ENCODE measurements at places on chromosomes 7 and 10.

GRCh38 chr7:38820571-38820970 lies 88.4 kb downstream of the VPS41 start:
- DNase-seq, result no peak

DNA sequence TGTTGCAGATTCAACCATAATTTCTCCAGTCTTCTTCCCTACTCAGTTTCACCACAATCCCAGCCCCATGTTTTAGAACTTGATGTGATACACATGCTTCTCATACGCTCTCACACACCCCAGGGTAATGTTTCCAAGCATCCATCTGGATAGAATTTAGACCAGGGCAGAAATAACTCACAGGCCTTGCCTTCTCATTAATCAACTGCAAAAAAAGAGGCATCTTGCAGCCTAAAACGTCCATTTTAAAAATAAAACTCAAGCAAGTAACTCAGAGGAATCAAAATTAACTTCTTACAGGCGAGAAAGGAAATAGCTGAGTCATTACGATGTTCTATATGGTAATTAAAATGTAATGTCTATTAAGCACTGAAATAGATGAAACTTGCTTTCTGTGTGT lies 127.2 kb upstream of the RSU1 start:
- DNase-seq, result no peak

GRCh38 chr7:134476044-134476443 lies 17.1 kb upstream of the AKR1B1 start:
- DNase-seq, result no peak

DNA sequence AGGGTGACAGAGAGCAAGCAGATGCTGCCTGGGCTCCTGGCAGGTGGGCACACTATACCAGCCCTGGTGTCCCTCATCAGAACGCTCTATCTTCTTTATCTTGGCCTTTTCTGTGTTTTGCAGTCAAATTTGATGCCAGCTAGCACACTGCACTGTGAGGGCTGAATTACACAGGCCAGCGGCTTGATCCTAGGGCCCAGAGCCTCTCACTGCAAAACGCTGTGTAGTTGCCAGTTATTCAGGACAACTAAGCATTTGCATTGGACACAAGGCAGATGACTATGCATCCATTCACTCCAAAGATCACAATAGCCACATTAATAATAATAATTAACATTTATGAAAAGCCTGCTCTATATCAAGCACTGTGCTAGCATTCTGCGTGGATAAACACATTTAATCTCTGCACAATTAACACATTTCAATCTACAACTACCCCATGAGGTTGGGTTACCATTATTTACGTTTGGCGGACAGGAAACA lies 100.3 kb downstream of the PAXIP1 start:
- DNase-seq, result no peak

DNA sequence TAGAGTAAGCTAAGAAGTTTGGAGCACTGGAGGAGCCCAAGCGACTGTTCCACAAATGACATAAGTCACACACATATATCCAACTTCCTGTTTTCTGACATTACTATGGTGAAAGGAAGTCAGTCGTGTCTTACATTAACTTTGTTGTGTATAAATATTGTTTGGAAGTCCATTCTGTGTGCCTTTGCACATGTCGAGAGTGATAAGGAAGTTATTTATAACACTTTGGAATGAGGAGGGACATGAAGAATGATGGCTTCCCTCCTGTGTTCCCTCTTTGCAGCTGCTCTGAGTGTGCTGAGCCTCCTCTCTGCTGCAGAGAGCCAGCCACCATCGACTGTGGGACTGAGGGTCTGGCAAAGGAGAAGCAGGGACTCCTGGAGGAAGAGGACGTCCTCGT lies 40.4 kb upstream of the MGMT start:
- DNase-seq, result no peak

- no peak for DNase-seq
These were observed 167.8 kb upstream of the EEPD1 start for GRCh38 chr7:35985126-35985754.

DNA sequence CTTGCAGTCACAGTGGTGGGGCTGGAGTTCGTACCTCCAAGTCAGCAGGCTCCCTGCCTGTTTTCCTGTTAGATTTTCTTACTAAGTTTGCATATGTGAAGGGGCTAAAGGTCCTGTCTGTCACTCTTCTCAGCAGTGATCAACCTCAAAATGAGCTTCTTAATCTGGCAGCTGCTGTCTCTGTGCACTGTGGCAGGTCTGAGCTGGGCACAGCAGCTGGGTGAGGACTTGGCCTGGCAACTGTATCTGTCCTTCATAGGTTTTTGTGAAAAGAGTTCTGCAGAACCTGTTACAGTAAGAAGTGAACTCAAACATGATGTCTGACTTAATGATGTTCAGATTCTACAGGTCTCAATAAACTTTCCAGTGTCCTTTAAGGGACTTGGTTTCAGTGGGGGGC lies 31.3 kb upstream of the GJD4 start:
- DNase-seq, result no peak

- DNase-seq, result no peak
These were observed 25.0 kb upstream of the C1GALT1 start for GRCh38 chr7:7157177-7157886.

GRCh38 chr10:79072994-79073645 lies 4.4 kb downstream of the ZMIZ1 start:
- DNase-seq, result no peak
